ENCODE measurements at places on chromosomes 2 and 18.

- DNase-seq = no peak
Measured at GRCh38 chr2:74458938-74459363, 713 bp downstream of the WBP1 start.

- no peak for DNase-seq
Measured at GRCh38 chr2:46366668-46367052, 69.5 kb downstream of the EPAS1 start.

- DNase-seq = no peak
Measured at GRCh38 chr2:108615480-108616090, 81.3 kb downstream of the LIMS1 start.

GRCh38 chr2:239779584-239779983 is 245.6 kb downstream of the NDUFA10 start:
- DNase-seq = no peak

- DNase-seq = no peak
Measured at GRCh38 chr2:218019411-218020060, 16.7 kb upstream of the TNS1 start.

DNA sequence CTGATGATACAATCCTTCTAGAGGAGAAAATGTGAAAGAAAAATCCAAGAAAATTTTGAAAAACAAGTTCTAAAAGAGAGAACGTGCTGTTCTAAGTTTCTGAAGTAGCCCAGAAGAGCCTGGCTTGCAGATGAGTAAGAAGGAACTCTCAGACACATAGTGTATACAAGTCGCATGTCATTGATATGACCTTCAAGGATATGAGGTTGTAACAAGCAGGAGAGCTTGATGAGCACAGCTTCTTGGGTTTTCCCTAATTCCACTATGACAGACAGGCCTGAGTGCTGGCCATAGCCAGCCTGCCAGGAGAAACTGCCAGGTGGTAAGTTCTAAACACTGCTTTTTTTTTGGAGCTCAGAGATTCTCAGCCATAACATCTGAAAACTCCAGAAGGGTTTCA is 235.7 kb upstream of the SIX2 start:
- no peak for DNase-seq

GRCh38 chr2:240277073-240277806 is 136.8 kb upstream of the OTOS start:
- no peak for DNase-seq

DNA sequence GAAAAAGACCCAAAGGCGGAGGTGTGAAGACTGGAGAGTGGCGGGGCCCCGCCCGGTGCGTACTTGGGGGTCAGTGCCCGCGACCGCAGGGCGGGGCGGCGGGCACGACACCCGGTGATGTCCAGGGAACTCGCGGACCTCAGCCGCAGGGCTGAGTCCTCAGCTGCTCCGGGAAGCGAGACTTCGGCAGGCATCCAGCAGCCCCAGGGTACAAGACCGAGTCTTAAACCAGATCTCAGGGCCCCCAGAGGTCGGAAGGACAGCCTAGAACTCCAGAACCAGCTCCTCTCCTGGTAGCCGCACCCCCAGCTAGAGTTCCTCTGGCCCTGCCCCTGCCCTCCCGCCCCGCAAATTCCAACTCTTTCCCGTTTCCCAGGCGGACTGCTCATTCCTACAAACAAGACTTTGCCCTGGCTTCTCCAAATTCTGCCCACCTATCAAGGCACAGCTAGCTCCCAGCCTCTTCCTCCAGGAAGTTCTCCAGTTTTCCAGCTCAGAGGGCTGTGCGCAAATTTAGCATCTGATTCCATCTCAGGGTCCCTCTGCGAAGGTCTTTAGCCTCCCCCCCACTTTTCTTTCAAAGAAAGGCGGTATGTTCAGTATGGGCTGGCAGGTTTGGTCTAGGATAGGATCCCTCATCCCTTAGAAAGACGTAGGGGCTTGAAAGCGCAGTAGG is 26.0 kb upstream of the NOTO start:
- no peak for DNase-seq

- no peak for DNase-seq
Measured at GRCh38 chr2:223459328-223459939, 142.7 kb downstream of the SCG2 start.

- peak; percentile 10 for DNase-seq
Measured at GRCh38 chr2:144162652-144163051, 357.3 kb downstream of the ZEB2 start.

GRCh38 chr2:130936451-130936850 is 99.7 kb downstream of the ARHGEF4 start:
- no peak for DNase-seq

DNA sequence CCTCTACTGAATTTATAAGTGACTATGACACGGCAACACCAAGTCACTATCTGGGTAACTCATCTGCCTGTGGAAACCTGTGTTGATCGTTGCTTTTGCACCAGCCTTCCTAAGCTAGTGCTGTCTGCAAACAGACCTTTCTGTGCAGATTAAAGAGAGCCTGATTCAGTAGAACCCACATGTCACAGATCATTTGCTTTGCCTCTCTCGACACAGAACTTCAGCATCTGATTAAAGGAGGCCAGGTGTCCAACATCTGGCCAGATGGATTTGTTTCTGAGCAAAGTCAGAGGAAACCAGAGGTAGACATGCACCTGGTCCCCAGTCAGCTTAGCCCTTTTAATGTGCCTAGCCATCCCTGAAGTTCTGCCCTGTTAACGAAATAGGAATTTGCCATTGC is 15.0 kb upstream of the TTR start:
- DNase-seq = no peak

DNA sequence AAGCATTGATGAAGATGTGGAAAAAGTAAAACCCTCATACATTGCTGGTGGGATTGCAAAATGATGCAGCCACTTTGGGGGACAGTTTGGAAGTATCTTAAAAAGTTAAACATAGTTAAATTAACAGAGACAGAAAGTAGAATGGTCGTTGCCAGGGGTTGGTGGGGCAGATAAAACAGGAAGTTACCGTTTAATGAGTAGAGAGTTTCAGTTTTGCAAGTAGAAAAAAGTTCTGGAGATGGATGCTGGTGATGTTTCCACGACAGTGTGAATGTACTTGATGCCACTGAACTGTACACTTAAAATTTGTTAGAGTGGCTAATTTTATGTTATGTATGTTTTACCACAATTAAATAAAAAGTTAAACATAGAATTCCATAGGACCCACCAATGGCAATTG is 44.5 kb upstream of the EGR4 start:
- no peak for DNase-seq

DNA sequence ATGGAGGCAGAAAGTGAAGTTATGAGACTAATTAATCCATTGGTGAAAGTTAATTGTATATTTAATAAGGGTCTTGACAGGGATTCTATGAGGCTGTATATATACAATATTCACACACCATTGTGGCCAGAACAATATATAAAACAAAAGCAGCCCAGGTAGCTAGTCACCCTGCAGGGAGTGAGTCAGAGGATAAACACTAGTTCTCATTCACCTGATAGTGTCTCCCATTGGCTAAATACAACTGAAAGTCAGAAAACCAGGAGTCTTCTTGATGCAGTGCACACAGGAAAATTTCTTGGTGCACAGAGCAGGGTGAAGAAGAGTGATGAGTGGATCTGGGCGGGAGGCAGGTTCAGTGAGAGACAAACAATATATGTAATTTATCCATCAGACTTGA is 465.2 kb downstream of the ERBB4 start:
- no peak for DNase-seq

DNA sequence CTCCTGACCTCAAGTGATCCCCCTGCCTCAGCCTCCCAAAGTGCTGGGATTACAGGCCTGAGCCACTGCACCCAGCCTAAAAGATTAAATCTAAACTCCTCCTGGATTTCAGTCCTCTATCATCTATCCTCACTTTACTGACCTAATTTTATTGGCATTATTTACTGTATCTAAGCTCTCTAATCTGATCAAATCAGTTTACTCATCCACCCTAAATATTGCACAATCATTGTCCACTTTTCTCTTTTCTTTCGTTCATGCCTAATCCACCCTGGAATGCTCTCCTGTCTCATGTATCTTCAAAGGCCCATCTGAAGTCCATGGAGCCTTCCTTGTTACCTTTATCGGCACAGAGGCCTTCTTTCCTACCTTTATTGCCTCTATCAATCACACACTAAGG is 31.6 kb upstream of the GPR155 start:
- DNase-seq = no peak

DNA sequence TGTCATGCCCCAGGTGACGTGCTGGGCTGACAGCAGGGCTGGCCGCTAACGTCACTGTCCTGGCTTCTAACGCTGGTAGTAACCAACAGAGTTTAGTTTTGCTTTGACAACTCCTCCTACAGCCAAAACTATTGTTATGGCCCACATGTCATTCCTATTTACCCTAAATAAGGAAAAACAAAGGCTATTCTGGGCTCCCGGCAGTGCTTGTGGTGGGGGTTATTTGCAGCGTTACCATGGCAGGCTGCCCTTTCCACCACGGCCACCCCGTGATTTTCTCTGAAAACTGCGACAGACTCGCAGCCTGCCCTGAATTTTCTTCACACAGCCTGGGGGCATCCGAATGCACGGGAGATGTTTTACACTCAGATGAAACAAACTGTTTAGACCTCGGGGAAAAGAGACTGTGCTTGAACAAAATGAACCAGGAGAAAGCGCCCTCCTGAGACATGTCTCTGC is 115.2 kb downstream of the FAM210A start:
- no peak for DNase-seq

DNA sequence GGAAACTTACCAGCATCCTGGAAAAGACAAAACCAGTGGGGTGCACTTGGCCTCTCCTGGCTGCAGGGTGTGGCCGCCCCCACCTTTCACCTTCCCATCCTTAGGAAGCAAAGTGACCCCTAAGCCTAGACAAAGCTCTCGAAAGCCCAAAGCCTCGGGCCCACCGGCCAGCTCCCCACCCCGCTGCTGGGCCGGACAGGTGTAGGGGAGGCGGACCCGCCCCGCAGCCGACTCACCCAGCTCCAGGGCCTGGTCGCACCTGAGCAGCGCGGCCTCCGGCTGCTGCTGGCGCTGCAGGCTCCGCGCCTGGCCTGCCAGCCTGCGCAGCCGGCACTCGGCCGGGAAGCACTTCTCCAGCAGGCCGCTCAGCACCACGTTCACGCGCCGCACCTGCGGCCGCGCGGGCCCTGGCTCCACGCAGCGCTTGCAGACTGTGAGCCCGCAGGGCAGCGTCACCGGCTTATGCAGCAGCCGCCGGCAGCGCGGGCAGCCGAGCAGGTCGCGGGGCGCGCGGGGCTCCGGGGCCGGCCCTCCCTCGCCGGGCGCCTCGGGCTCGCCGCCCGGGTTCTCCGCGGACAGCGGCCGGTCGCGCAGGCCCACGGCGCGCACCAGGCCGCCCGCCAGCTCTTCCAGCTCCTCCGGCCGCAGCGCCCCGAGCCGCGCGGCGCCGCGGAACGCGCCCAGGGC is 979 bp downstream of the LONRF2 start:
- DNase-seq = no peak

DNA sequence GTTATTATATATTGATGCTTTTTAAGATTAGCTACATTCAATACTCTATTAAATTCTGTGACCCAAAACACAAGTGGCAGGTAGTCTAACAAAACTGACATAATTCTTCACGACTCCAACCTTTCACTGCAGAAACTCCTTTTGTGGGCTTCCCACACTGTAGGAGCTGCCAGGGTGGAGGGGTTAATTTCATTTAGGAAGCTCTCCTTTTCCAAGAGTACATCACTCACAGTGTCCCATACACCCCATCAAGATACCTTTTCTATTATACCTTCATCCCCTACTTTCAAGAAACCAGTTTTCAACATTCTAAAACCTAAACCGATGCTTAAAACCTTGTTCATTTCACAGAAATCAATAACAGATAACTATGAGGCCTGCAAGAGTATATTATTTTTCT is 825 bp downstream of the THUMPD2 start:
- no peak for DNase-seq

DNA sequence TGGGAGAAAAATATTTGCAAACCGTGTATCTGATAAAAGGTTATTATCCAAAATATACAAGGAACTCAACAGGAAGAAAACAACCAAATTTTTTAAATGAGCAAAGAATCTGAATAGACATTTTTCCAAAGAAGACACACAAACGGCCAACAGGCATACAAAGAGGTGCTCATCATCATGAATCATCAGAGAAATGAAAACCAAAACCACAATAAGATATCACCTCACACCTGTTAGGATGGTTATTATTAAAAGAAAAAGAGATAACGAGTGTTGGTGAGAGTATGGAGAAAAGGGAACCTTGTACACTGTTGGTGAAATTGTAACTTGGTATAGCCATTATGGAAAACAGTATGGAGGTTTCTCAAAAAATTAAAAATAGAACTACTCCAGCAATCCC is 463.3 kb downstream of the IRS1 start:
- no peak for DNase-seq

DNA sequence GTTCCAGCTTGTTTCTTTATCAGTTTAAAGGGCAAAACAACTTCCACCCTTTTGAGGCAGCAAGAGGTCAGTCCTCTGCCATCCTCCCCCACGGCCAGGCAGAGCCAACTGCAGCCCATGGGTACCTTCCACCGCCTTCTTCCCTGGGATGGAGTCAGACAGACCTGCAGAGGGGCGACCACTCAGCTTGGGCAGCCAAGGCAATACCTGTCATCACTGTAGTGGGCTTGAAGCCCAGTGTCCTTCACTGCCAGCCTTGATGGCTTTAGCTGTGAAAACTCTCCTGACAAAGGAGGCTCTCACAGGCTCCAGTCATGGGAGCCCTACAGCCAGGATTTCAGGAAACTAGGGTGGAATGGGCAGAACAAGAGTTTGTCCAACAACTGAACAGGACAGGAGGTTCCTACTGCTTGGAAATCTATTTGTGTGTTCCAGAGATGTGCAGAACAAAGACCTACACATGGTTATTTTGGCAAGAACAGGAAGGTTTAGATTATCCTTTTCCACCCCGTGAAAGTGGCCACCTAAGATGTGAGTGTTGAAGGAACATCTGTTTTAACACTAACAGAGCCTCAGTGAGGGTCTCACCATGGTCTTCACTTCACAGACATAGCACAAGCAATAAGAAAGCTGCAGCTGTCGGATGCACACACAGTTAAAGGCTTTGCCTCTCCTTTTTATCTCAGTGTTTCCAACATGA is 93.9 kb upstream of the RMDN2 start:
- DNase-seq = no peak

- DNase-seq = no peak
Measured at GRCh38 chr18:64201781-64202180, 52.9 kb upstream of the LINC00305 start.

DNA sequence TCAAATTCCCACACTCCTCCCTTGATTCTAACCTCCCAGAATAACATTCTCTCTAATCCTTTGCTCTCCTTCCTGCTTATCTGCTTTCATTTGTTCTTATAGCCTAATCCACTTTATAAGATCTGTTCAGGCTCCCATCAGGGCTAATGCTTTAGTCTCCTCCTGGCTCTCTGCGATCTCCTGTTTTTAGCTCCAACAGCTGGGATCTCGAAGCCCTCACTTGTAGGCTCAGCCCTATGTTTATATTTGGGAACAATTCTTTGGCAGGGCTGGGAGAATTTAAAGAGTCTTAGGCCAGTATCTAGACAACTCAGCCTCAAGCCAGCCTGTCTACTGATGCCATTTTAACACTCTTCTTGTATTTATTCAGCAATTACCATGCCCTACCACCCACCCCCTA is 27.2 kb upstream of the RAPH1 start:
- no peak for DNase-seq

DNA sequence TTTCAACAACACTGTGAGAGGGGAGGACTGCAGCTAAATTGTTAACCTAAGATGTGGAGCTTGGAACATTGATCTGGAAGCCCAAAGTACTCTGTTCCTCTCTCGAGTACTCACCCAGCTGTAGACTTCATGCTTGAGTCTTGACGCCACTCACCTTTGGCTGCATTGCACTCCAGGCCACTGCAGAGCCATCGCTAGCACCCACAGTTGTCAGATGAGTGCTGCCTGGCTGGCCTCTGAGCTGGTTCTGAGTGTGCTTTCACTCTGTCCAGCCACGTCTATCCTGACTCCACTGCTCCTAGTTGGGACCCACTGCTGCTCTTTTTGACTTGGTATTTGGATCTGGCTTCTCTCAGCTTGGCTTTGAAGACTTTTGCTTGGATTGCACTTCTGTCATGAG is 552.1 kb downstream of the DCDC2C start:
- no peak for DNase-seq

All from stimulated activated CD8-positive, alpha-beta memory T cell treated with anti-CD3 and anti-CD28 coated beads, Interleukin-12 subunit alpha, Interleukin-12 subunit beta, amount 100 ng/mL, for 1 hour (primary cell).